ENCODE measurements at places on chromosomes 4 and X.

DNA sequence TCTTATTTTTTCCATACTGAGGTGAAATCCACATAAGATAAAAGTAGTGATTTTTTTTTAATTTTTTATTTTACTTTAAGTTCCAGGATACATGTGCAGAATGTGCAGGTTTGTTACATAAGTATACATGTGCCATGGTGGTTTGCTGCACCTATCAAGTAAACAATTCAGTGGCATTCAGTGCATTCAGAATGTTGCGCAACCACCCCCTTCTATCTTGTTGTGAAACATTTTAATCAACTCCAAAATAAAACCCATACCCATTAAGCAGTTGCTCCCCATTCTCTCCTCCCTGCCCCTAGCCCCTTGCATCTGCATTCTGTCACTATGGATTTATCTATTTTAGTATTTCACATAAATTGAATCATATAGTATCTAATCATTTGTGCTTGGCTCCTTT, 121.2 kb downstream of the KLHL13 start:
- DNase-seq: no peak

DNA sequence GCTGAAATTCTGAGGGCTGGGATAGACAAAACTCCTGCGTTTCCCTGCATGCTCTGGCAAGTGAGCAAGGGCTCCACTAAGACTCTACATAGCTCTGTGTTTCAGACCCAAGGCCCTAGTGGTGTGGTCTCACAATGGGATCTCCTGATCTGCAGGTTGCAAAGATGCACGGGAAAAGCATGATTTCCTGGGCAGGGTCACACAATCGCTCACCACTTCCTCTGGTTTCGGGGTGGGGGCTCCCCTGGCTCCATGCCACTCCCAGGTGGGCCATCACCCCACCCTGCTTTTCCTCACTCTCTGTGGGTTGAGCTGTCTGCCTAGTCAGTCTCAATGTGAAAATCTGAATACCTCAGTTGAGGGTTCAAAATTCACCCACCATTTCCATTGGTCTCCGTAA, 111.5 kb downstream of the KLF8 start:
- DNase-seq: no peak

- DNase-seq: no peak
These were observed 95.9 kb upstream of the PTPN13 start for GRCh38 chr4:86497980-86498862.

DNA sequence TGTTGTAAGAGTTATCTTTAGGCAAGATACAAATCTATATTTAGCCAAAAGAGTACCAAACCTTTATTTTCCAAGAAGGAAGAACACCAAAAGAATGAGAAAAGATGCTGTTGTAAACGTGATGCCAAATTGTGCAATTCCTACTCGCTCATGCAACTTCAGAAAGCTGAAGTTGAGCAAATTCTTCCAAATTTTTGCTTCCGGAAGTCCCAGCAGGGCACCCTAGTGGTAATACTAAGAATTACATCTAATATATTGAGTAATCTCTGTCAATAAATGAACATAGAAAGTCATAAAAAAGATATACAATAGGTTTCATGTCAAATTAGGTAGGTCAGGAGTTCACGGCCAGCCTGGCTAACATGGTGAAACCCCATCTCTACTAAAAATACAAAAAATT, 36.0 kb upstream of the SMARCAD1 start:
- DNase-seq: no peak

GRCh38 chr4:139470997-139471665, 17.2 kb downstream of the RAB33B start:
- DNase-seq: no peak

- DNase-seq: no peak
These were observed 104.1 kb downstream of the ATXN3L start for GRCh38 chrX:13215729-13216128.

- DNase-seq: no peak
These were observed 11.0 kb downstream of the CUL4B start for GRCh38 chrX:120549483-120550452.

DNA sequence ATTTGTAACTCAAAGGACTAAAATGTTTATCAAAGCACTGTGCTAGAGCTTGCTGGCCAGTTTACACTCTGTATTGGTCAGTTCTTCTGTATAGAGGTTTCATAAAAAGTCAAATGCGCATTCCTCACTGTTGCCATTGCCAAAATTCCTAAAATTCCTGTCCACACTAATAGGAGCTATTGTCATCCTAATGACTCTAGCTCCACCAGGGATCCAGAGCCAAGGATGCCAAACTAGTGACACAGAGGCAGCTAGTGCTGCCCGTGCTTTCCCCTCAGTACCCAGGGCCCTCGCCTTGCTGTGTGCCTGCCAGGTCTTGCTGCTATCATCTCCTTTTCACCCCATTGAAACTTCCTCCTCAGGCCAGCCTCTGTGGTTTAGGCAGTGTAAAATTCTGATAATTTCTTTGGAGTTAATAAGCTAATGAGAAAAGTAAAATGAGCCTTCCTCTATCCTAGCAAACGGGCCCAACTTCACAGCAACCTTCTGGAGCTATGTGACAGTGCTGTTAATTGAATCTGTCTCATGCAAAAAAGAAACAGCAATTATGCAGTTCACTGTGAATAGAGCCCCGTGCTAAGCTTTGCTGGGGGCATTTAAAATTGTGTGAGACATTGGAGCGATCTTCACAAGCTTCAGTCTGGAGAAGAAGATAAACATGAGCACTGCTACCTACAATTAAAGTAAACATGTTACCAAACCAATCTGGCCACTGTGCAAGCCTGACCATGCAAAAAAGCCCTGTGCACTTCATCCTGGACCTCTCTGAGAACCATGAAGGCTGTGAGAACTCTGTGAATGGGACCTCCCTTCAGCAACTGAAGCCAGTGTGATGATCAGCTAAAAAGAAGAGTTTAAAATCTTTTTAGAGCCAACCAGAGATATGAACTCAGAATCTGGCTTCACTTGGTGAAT, 43.1 kb upstream of the FGF2 start:
- DNase-seq: no peak

DNA sequence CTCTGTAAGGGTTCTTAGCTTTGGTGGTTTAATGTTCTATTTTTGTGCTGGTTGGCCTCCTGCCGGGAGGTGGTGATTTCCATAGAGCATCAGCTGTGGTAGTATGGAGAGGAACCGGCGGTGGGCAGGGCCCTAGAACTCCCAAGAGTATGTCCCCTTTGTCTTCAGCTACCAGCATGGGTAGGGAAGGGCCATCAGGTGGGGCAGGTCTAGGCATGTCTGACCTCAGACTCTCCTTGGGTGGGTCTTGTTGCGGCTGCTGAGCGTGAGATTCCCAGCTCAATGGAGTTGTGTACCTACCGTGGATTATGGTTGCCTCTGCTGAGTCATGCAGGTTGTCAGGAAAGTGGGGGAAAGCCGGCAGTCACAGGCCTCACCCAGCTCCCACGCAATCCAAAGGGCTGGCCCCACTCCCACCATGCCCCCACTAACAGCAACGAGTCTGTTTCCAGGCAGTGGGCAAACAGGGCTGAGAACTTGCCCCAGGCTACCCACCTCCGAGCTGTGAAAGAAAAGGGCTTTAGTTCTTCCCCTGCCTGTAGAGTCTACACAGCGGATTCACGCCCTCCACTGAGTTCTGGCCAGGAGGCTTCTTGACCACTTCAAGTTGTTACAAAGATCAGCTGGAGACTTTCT, 235.9 kb downstream of the RPA4 start:
- DNase-seq: no peak

DNA sequence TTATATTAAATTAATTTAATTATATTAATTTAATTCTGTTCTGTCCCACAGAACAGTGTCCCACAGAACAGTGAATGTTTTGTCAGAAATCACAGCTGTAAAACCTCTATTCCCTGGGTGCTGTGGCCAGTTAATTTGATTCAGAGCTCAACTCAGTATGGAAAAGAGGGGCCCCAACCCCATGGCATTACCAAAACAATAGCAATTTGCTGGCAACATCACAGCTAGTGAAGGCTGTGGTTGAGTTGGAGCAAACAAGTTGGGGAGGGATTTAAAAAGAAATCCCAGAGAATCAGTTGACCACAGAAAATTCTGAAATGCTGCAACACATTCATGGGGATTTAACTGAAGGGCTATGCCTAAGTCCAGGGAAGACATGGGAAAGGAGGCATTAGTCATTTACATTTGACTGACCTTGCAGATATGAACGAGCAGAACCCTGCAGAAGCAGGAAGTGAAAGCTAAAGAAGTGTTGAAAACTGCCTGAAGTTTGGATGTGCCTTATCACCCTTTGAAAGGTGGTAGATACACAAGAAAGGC, 30.1 kb downstream of the PDHA2 start:
- no peak for DNase-seq

DNA sequence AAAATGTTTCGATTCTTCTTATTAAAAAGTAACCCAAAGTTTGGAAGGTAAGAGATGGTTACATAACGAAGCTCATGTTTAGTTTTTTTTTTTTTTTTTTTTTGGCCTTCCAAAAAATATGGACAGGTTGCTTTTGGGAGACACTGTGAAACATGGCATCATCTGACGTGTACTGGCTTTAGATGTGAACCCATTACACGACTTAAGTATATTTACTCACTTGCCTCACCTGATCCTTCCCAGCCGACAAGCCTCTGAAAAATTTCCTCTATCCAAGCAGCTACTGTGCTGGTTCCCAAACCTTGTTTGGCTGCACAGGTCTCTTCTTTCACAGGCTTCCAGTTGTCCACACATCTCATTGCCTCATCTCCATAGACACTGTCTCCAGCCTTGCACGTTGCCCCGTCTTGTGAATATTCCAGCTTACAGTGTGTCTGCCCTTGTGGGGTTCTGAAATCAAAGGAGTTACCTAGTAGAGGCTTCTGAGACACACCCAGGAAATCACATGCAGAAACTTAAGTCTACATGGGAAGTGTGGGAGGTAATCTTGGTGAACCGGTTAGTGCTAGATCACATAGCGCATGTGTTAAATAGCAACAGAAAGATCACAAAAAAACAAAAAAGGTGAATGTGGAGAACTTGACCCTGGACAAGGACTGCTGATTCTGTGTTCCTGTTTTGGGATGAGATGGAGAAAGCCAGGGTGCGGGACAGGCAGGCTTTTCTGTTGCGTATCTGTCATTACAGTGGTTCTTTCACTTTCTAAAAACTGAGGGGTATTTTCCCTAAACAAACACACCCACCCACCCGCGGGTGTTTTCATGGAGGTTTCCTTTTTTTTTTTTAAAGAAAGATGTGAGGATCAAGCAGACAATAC, 328.6 kb downstream of the ARHGAP10 start:
- DNase-seq: no peak

- no peak for DNase-seq
These were observed 77.7 kb downstream of the OPHN1 start for GRCh38 chrX:68355629-68355920.

GRCh38 chrX:127558811-127559210, 493.4 kb downstream of the ACTRT1 start:
- DNase-seq: no peak

GRCh38 chr4:183960962-183961541, 55.9 kb downstream of the STOX2 start:
- no peak for DNase-seq

- no peak for DNase-seq
These were observed 96.3 kb upstream of the ADAMTS3 start for GRCh38 chr4:72665171-72665968.

- no peak for DNase-seq
These were observed 48.1 kb upstream of the BCOR start for GRCh38 chrX:40145923-40146261.

- DNase-seq: no peak
These were observed 83.3 kb downstream of the SNCA start for GRCh38 chr4:89753601-89754066.

DNA sequence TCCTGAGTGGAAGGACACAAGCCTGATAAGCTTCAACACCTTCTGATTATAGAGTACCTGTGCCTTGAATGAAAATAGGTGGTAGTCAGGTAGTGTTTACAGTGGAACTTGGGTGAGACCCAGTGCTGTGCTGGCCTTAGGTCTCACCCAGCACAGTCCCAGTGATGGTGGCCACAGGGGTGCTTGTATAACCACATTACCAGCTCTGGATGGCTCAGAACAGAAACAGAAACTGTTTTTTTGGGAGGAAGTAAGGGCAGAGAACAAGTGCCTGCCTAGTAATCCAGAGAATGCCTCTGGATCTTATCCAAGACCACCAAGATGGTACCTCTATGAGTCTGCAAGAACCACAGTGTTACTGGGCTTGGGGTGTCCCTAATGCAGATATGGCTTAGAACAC, 171.5 kb upstream of the DIPK2B start:
- no peak for DNase-seq

DNA sequence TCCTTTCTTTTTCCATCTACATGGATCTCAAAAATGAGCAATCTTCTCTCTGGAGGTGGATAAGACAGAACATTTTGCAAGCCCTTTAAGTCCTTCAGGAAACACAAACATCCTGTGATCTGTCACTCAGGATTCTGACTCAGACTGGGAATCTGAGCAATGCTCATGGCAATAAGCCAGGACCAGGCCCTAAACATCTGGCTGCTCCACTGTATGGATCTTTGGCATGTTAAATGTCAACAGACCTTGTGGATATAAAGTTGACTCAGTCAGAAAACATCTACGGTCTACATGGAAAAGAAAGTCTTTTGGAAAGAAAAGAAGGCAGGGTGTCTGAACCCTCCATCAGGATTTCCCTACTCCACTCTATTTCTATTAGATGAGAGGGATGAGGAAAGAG, 17.8 kb upstream of the CHIC2 start:
- no peak for DNase-seq

DNA sequence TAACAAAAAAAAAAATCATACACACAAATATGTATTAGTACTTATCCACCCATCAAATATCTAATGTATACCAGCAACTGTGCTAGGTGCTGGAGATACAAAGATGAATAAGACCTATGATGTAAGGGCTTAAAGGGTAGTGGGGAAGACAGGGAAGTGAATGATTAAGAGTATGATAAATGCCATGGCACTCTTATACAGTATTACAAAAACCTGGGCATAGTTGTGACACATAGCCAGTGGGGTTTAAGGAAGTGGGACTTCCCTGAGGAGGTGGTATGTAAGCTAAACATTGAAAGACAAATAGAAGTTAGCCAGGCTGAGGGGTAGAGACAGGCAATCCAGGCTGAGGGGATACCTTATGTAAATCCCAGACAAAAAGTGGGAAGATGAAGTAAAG, 23.5 kb downstream of the CHM start:
- no peak for DNase-seq

- DNase-seq: no peak
These were observed 66.8 kb upstream of the UCP1 start for GRCh38 chr4:140635606-140636005.

GRCh38 chrX:73577361-73577760, 14.4 kb downstream of the CHIC1 start:
- DNase-seq: no peak

Measured in activated naive CD4-positive, alpha-beta T cell (primary cell).